ENCODE measurements at places on chromosomes 16 and 17. TPM values are rescaled to one million over a fixed set of nuclear protein-coding genes. Genes with fewer than 3 reads are reported as not detected.

HIC1 gene
- total RNA-seq: 47.2 TPM

DNA sequence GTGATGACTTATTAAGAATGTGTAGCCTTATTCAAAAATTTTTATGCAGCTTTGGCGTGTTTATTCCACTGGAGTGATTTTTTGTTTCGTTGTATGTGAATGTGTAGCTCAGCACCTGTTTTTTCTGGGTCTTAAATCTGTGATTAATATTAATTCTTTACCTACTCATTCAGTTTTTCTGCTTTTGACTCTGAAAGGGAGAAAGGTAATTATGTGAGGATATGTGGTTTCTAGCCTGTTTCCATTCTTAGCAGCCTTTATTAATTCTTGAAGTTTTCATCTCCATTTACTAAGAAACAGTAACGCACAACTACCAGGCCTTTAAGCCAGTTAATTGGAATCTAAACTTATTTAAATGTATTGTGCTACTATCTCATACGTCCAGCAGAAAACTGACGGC, 7.0 kb downstream of the HEATR3 start:
- no peaks in the 10 kb centered on the region for H3K27me3 ChIP-seq
- H3K36me3 ChIP-seq: peaks cover 28% of the 10 kb centered on the region
- H3K4me3 ChIP-seq: no peak overlapping the region
- no peak overlapping the region for H3K27ac ChIP-seq

DNA sequence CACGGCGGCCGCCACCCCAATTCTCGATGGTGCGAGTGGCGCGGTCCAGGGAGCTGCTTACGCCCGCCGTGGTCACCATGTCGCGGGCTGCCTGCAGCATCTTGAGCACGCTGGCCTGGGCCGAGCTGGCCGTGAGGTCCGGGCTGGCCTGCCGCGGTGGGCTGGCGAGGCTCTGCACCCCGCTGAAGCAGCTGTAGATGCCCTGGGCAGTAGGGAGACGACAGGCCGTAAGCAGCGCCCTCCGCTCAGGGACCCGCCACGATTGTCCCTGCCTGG, 16.4 kb downstream of the GRIN2C start:
- peaks cover 4% of the 10 kb centered on the region for H3K27me3 ChIP-seq
- H3K4me3 ChIP-seq: no peak overlapping the region
- H3K4me1 ChIP-seq: peaks cover 15% of the 10 kb centered on the region
- no peak overlapping the region for H3K27ac ChIP-seq
- no peaks in the 10 kb centered on the region for H3K36me3 ChIP-seq
- no peak for DNase-seq

LAT gene
- total RNA-seq: 2.1 TPM

DNA sequence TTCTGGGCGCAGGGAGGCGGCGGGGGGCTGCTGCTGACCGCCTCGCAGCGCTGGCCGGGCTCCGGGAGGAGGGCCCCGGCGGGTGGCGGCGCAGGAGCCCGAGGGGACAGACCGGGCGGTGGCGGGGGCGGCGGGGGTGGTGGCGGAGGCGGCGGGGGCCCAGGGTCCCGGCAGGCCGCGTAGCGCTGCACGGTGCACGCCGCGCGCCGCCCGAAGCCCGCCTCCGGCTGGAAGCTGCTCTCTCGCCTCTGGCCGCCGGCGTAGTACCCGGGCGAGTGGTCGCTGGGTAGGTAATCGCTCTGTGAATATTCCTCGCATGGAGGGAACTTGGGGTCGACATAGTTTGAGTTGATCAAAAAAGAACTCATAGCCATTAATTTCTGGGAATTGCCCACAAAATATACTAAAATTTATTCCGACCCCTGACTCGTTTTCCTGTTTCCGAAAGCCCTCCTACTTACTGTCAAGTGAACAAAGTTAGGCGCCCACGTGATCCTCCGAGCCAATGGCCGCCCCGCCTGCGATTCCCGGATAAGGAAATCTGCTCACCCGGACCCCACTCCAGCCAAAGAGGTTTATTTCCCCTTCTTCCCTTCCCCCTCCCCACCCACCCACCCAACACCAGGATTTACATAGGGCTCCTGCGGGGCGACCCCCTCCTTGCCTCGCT, at the start of gene HOXB4:
TSS of gene HOXB4 (minus strand) at position 405 of the 670 bp plus-strand sequence. CDS start at position 374, 31 bp downstream.
- no peak within 1 kb of the TSS for H3K4me3 ChIP-seq
- H3K36me3 ChIP-seq: no peaks in the 10 kb centered on the region
- H3K27me3 ChIP-seq: peaks cover 84% of the 10 kb centered on the region
- DNase-seq: no peak

GRCh38 chr17:73532421-73532901, 111.8 kb downstream of the SDK2 start:
- peaks cover 2% of the 10 kb centered on the region for H3K27me3 ChIP-seq
- no peak overlapping the region for H3K4me3 ChIP-seq
- H3K27ac ChIP-seq: no peak overlapping the region
- H3K4me1 ChIP-seq: no peaks in the 10 kb centered on the region
- no peak for DNase-seq

GRCh38 chr16:79037521-79038373, 562.8 kb downstream of the MAF start:
- peaks cover 2% of the 10 kb centered on the region for H3K27me3 ChIP-seq
- no peak for DNase-seq
- no peak overlapping the region for H3K27ac ChIP-seq

- H3K4me3 ChIP-seq: no peak overlapping the region
- H3K27me3 ChIP-seq: no peaks in the 10 kb centered on the region
- peaks cover 11% of the 10 kb centered on the region for H3K4me1 ChIP-seq
- no peak for DNase-seq
These were observed 6.1 kb upstream of the TGFB1I1 start for GRCh38 chr16:31465788-31466370.

DNA sequence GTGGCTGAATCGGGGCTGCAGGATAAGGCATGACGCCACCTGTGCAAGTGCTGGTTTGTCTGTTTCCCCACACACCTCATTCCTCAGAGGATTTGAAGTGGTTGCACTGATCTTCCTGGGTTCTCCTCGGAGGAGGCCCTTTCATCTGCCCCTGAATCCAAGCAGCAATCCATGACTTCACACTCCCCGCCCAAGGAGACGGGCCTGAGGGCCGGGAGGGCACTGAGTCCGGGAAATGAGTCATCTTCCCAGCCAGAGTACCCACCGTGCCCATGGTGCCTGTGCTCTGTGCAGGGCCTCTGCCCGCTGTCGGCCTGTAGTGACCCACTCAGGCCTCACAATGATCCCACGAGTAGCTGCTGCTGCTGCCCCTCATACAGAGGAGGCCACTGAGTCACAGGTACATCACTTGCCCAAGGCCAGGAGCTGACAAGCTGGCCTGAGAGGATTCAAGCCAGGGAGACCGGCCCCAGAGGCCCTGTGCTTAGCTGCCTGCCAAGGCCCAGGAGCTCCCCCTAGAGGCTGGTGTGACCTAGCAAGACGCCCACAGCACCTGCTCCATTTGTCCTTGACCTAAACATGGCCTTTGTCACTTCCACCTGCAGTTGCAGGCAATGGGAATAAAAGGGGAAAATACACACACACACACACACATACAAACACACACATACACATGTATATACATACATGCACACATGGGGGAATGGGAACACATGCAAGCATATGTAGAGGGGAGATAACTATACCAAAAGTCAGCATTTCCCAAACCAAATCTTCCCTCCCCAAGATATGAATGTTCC, 240.0 kb downstream of the C16orf95 start:
- DNase-seq: peak; percentile 51
- H3K4me1 ChIP-seq: peaks cover 9% of the 10 kb centered on the region
- H3K36me3 ChIP-seq: peaks cover 16% of the 10 kb centered on the region
